ENCODE measurements at places on chromosomes 4 and X.
A peak's percentile ranks its signal among the peaks of the same experiment; 100 is the strongest.

DNA sequence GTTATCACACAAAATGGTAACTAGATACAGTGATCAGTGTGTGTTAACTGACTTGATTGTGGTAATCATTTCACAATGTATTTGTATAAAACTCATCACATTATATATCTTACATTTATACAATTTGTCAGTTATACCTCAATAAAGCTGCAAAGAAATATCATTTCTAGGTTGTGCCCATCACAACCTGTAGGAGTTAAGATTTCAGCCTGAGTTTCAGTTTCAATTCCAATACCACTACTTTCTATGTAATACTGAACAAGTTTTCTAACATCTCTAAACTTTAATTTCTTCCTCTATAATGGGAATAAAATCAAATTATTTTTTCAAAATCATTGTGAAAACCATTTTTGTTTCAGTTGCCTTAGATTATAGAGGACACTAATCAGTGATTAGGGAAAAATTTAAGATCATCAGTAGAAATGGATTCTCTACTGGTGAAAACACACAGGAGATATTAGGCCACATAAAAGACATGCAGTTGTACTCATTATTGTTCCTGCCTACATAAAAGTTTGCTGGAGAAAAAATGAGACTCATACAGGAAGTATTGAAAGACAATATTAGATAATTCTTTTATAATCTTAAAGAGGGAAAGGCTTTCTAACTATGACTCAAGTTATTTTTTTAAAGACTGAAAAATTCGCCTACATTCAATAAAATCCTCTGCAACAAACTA, 18.4 kb upstream of the TBC1D1 start:
- no peak for DNase-seq

GRCh38 chr4:182917182-182918043, at the start of gene DCTD:
TSS of gene DCTD (minus strand) at chr4:182917386. CDS start at chr4:182915568, 1,818 bp downstream.
- peak; percentile 40 for DNase-seq

DNA sequence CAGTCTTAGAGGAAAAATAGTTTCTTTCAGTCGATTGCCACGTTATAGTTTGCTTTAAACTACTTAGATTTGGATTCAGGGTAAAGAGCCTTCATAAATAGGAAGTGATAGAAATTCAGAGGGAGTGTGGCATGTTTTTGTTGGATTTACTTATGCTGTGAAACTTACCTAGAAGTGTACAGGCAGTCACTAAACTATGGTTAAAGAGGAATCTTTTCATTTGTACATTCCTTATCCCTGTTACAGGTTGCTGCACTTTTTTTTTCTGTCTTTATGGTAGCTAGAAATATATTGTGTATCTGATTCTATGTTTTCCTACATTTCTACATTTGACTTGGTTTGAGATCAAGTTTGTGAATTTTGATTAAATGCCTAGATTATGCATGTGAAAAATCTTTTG, 19.1 kb downstream of the WWC2 start:
- DNase-seq, result no peak

- no peak for DNase-seq
Measured at GRCh38 chrX:138939038-138939437, 227.5 kb upstream of the FGF13 start.

DNA sequence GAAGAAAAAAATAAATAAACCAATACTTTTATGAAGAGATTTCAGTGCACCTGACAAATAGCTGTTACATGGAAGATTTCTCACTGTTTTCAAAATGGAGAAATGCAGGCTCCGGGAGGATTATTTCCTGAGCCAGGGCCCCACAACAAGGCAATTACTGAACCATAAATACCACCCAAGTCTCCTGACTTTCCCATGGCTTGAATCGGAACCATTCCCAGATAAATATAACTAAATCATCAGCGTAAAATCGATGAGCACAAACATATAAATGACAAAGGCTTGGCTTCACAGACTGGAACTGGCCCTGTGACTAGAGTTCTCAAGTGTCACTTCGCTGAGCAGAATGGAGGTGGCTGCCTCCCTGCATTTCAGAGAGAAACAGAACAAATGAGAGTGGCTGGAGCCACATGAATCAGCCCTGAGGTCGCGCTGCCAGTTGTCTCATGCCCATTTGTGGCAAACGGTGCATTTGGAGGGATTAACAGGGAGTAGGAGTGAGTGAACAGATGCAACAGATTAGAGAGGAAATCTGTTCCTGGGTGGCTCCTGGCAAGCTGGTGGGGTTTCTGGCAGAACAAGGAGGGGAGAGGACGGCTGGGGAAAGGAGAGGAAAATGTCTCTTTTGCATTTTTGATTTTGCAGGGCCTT, 57.3 kb upstream of the STIM2 start:
- no peak for DNase-seq

DNA sequence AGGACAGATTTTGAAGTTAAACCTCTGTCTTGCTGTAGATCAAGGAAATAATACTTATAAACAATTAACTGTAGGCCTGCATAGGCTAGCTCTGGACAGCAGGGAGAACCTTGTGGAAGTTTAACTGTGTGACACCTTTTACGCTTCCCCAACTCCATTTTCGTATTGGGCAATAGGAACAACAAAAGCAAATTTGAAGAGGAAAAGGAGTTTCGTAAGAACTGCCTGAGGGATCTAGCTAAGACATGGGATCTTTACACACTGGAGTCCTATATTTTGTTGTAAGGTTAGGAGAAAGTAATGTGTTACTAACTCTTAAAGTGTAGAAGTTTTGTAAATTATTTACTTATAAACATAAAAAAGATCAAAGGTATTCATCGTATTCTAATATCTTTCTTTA, 324.9 kb upstream of the CASK start:
- peak; percentile 3 for DNase-seq

DNA sequence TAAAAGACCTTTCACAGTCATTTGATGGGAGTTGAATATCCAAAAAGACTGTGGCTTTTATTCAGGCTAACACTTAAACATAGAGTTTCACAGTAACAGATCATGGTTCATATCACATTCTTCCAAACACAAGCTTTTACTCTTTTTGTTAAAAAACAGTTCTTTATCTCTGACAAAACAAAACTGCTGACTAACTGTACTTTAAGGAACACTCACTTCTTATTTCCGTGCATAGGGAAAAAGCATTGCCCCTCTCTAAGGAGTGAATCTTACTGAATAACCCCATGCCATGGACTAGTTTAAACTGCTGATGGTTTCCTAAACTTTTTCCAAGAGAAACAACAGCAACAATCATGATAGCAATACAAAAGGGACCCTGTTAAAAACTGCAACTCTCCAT, 297.0 kb upstream of the INTU start:
- no peak for DNase-seq

- DNase-seq, result no peak
Measured at GRCh38 chr4:53221832-53222480, 143.9 kb downstream of the SCFD2 start.

- no peak for DNase-seq
Measured at GRCh38 chr4:108399610-108400265, 220.6 kb upstream of the RPL34 start.

GRCh38 chr4:18201885-18202284, 180.3 kb upstream of the LCORL start:
- DNase-seq, result no peak

DNA sequence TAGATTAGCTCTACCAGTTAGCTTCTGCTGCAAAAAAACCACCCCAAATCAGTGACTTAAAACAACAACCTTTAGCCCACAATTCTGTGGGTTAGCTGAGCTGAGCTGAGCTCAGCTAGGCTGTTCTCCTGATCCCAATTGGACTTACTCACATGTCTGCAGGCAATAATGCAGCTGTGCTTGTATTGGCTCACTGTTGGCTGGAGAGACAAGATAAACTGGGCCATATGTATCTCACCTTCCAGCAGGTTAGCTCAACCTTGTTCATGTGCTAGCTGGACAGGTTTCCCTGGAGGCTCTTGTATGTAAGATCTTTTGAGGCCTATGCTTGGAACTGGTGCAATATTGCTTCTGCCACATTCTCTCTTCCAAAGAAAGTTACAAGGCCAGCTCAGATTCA, 261.5 kb upstream of the ADGRL3 start:
- no peak for DNase-seq

DNA sequence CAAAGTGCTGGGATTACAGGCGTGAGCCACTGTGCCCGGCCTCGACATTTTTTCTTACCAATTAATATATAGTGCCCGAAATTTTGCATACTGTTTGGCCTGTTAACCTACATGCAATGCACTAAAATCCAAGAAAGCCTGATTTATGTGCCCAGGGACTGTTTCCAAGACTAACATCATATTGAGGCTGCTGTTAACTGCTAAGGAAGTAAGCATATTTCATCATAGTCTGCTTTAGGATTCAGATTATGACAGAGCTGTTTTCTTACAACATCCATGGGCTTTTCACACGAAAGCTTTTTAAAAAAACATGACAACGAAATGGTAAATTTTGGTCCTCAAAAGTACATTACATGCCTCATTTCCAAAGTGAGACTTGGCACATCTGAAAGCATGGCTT, 84.4 kb downstream of the STOX2 start:
- DNase-seq, result peak; percentile 36

- DNase-seq, result no peak
Measured at GRCh38 chr4:3823496-3824341, 57.5 kb downstream of the ADRA2C start.

- DNase-seq, result no peak
Measured at GRCh38 chrX:19789782-19790181, 97.6 kb downstream of the SH3KBP1 start.

DNA sequence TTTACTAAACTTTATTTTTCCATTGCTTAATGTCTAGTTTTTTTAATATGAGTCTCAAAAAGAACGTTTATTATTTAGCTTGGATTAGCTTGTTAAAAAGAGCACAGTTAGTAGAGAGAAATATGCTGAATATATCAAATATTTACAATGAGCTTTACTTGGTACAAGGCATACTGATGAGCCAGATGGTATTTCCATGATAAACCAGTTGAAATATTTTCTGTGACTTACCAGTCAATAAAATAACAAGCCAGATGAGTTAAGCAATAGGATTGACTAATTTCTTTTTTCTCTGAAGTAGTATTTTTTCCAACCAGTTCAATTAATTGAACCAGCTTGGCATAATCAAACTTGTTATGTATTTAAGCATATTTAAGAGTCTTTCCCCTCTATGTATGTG, 134.1 kb downstream of the KLHL34 start:
- no peak for DNase-seq

- DNase-seq, result no peak
Measured at GRCh38 chrX:42079968-42080367, 156.6 kb upstream of the CASK start.

- DNase-seq, result no peak
Measured at GRCh38 chr4:8847764-8848163, 23.9 kb downstream of the HMX1 start.

GRCh38 chr4:78332976-78333375, 218.6 kb upstream of the ANXA3 start:
- no peak for DNase-seq

- no peak for DNase-seq
Measured at GRCh38 chr4:1695913-1696312, 11.8 kb upstream of the FAM53A start.

DNA sequence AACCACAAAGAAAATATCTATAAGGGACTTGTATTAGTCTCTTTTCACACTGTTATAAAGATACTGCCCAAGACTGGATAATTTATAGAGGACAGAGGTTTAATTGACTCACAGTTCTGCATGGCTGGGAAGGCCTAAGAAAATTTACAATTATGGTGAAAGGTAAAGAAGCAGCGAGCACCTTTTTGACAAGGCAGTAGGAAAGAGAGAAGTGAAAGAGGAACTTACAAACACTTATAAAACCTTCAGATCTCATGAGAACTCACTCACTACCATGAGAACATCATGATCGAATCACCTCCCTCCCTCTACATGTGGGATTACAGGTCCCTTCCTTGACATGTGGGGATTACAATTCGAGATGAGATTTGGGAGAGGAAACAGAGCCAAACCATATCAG, 856.0 kb downstream of the TRAM1L1 start:
- DNase-seq, result no peak

GRCh38 chr4:41296995-41297394, 40.3 kb downstream of the UCHL1 start:
- no peak for DNase-seq

GRCh38 chr4:82797040-82797404, 1.6 kb downstream of the SCD5 start:
- no peak for DNase-seq

DNA sequence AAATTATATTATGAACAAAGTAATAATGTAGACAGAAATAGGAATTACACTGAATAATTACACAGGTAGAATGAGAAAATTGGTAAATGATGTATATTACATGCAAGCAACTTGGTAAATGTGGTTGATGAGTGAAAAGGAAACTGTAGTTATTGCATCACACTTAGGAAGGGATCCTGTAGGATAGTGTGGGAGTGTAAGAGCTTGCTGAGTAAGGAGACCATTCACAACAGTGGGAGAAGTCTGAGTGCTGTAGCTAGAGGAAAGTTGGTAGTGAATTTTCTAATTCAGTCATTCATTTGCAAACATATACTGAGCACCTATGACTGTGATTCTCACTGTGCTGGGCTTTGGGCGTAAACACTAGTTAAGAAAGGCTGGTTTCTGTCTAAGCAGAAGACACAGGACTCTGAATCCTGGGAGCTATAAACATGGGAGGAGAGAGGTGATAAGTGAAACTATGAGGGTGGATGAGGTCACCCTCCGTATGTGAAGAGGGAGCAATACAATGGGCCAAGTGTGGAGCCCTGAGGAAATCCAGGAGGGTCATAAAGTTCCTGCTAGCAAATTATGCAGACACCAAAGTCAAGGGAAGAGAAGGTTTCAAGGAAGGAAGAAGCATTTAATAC, 14.2 kb upstream of the CPE start:
- peak; percentile 74 for DNase-seq

GRCh38 chrX:44906041-44906440, 33.1 kb downstream of the KDM6A start:
- DNase-seq, result no peak

DNA sequence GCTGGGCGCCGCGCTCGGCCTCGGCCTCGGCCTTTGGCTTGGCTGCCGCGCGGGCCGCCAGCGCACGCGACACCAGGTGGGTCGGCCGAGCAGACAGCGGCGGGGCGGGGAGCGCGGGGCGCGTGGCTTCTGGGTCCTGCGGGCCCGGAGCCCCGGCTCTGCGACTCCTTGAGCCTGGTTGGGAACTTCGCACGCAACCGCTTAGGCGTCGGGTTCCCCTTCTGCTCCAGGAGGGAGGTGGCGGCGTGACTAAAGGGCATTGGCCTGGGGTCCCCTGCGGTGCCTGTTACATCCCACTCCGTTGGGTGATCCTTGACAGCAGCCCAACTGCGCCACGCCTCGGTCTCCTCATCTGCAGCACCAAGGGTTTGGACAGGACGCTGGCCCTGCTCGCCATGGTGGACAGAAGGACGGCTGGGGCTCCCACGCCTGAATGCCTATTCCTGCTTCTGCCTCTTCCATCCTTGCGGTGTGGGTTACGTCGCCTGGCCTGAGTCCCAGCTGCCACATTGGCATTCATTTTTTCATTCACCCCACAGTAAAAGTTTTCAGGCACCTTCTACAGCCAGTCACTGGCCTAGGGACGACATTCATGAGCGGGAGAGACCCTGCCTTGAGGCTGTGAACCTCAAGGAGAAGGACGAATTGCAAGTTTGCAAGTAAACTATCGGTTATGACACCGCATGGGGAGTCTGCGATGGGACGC, 631 bp downstream of the EVC start:
- peak; percentile 9 for DNase-seq

GRCh38 chrX:7746856-7747255, 96.1 kb upstream of the VCX start:
- no peak for DNase-seq
